ENCODE measurements at places on chromosomes 3 and 15. TPM values are rescaled to one million over a fixed set of nuclear protein-coding genes. Genes with fewer than 3 reads are reported as not detected.

DNA sequence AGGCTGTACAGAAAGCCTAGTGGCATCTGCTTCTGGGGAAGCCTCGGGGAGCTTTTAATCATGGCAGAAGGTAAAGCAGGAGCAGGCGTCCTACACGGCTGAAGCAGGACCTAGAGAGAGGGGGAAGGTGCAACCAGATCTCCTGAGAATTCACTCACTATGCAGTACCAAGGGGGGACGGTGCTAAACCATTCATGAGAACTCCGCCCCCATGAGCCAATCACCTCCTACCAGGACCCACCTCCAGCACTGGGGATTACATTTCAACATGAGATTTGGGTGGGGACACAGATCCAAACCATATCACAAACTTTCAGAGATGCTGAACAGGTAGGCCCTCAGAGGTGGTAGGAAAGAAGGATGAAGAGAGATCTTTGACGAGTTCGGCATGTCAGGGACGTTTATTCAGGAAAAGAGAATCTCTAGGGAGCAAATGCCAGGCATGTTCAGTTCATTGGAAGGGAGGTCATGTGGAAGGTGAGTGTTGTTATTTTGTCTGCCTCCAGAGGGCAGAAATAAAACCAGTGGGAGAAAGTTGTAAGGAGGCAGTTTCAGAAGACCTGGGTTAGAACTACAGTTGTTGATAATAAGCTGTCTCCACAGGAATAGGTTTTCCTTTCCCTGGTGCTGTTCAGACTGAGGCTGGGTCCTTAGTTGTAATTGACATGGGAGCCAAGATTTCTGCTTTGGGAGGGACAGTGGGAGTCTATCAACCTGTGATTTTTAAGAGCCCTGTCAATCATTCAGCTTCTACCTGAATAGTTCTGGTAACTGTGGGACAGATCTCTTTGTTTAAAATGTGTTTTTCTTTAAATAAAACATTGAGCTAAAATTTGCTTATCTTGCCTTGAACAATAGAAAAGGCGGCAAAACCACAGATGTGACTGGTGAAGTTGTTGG lies 4.3 kb upstream of the FNDC3B start:
- no peak for DNase-seq

Gene GOLGA8H
- 0.51 TPM for total RNA-seq

- no peak for DNase-seq
Measured at GRCh38 chr3:86379280-86379679, 611.7 kb downstream of the VGLL3 start.

GRCh38 chr15:63314409-63314808 lies 37.0 kb downstream of the APH1B start:
- no peak for DNase-seq

GRCh38 chr3:105274958-105275357 lies 91.8 kb upstream of the ALCAM start:
- DNase-seq: no peak

GRCh38 chr15:67805008-67805665 lies 20.2 kb upstream of the SKOR1 start:
- DNase-seq: no peak

Gene AMIGO3
- total RNA-seq: not detected

- DNase-seq: no peak
Measured at GRCh38 chr15:48679952-48680351, 34.4 kb upstream of the FBN1 start.

GRCh38 chr3:155519078-155519477 lies 225.6 kb upstream of the STRIT1 start:
- DNase-seq: no peak

Data from mesothelial cell of epicardium (in vitro differentiated cells).